ENCODE measurements at places on chromosomes 1 and 21. TPM values are rescaled to one million over a fixed set of nuclear protein-coding genes. Genes with fewer than 3 reads are reported as not detected.

DNA sequence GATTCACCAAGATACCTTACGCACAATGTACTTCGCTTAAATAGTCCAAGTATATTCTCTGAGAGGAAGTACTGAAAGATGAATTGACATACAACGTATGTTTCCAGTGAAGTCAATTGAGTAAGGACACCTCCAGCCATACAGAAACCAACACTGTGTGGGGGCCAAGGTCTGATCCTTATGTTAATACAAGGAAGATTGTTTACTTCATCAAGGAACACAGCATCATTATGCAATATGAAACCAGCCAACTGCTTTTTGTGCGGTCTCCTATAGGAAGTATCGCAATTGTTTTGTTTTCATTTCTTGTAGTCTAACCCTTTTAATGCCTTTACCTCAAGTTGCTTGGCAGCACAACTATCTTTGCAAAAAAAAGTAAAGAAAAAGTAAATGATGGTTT lies 28.2 kb upstream of the TEKT2 start:
- DNase-seq = no peak

DNA sequence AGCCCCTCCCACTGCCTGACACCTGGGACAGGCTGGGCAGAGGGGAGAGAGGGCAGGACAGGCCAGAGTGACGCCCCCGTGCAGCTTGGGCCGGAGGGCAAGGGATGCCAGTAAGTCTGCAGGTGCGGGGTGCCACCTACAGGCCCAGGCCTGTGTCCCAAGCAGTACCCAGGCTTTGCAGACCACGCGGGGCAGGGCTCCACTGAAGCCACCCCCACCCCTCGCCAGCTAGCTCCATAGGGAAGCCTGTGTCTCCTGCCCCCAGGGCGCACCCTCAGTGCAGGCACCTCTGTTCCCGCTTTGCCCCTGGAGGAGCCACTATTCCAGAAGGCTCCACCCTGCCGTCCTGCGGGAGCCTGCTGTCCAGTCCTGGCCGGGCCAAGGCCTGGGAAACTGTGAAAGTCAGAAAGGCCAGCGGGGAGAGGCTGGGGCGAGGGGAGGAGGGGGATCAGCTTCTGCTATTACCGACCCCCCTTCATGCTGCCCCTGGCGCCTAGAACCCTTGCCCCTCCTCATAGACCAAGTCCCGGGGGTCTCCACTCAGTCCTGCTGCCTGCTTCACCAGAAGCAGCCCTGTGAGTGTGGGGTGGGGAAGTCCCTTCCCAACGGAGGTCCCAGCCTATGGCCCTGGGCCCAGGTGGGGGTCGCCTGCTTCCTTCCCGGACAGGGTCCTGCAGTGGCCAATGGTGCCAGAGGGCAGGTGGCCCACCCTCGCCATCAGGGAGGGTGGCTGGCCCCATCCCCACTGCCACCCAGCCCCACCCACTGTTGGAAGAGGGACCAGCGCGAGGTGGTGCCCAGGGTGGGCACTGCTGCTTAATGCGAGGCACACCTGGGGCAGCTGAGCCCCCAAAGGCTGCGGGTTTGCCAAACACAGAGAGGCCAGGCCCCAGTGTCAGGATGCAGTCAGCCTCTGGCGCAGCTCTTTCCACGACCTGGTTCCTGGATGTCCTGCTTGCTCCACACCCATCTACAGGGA lies 54.4 kb downstream of the KCNAB2 start:
- no peak for DNase-seq

ITPKB gene
- polyA plus RNA-seq = 1.4 TPM

NFIA gene
- 3.5 TPM for polyA plus RNA-seq

ENAH gene
- polyA plus RNA-seq = 68.7 TPM

Measured in BJ (cell line).